Cortex of kidney (tissue), 1 donor: ENCODE measurements at places on chromosomes 5 and 9.

- no peak for DNase-seq
Observed at GRCh38 chr5:173963182-173963838, 25.7 kb upstream of the C5orf47 start.

DNA sequence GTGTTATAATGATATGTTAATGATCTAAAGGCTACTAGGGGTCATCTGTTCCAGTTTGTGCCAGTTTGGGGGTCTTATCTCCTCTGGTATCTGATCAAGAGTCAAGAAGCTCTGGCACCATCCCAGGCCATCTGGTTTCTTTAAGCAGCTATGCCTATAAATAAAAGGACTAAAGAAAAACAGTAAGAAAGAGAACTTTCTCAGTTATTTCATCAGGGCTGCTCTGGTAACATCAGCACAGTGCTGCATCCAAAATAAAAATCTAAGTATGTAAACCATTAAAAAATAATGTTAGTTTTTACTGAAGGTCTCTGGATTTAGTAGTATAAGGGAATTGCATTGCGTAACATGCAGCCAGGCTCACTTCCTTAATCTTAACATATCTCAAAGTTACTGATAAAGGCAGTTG lies 185.0 kb downstream of the NR2F1-AS1 start:
- no peak for DNase-seq

- DNase-seq, result no peak
Observed at GRCh38 chr9:83191154-83191553, 128.2 kb upstream of the RASEF start.

GRCh38 chr5:168165977-168166376 lies 125.5 kb upstream of the WWC1 start:
- no peak for DNase-seq

DNA sequence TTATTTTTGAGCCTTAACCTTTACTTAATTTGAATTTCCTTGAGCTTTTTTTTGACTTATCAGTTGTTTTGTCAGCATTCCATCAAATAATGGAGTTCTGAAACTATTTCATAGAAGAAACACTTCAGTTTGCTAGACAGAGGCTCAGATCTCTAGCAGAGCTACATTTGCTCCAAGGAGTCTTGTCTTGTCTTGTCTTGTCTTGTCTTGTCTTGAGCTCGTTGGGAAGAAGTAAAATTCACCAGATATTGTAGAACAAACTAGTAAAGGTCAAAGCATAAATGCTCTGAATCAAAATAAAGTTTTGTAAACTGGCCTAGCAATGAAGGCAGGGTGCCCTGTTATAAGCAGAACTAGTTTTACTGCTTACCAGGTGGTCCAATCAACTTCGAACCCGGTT lies 33.5 kb downstream of the RAB24 start:
- DNase-seq, result no peak

- no peak for DNase-seq
Observed at GRCh38 chr5:173011566-173011965, 28.0 kb downstream of the ATP6V0E1 start.

- no peak for DNase-seq
Observed at GRCh38 chr9:109967651-109968642, 187.9 kb downstream of the PALM2AKAP2 start.

DNA sequence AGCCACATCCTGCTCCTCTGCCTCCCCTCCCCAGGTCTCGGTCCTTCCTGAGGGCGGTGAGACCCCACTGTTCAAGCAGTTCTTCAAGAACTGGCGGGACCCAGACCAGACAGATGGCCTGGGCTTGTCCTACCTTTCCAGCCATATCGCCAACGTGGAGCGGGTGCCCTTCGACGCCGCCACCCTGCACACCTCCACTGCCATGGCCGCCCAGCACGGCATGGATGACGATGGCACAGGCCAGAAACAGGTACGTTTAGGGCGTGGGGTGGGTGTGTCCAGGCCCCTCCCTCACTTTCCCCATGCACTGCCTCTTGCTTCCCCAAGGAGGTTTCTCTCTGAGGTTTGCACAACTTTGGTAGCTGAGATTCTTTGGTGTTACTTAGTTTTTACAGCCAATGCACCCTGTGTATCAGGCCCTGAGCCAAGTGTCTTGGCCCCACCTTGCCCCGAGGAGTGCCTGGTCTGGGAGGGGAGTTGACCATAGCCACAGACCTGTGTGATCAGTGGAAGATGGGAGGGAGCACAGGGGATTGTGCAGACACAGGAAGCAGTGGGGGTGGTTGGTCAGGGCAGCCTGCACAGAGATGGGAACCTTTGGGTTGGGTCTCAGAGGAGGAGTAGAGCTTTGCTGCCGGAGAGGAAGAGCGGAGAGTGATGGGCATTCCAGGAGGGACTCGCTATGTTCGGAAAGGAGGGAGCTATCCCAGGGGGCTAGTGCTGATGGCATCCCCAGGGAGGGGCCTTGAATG lies 50.8 kb downstream of the GSN start:
- DNase-seq, result no peak

- DNase-seq, result no peak
Observed at GRCh38 chr5:124001036-124001615, 489.1 kb downstream of the CSNK1G3 start.

DNA sequence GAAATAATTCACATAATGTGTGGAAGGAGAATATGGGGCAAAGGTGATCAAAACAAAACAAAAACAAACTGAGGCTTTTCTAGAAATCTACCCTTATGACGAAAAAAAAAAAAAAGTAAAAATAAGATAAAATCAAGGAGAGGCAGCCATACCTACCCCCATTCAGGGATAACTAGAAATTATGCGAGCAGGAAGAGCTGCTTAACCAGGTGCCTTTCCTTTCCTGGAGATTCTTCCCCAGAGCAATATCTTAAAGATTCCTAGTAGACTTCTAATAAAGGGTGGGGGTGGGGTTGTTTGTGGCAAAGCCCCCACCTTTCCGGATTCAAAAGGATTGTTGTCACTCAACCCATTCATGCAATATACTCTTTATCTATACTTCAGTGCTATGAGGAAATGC lies 112.0 kb upstream of the IFNK start:
- DNase-seq, result no peak

DNA sequence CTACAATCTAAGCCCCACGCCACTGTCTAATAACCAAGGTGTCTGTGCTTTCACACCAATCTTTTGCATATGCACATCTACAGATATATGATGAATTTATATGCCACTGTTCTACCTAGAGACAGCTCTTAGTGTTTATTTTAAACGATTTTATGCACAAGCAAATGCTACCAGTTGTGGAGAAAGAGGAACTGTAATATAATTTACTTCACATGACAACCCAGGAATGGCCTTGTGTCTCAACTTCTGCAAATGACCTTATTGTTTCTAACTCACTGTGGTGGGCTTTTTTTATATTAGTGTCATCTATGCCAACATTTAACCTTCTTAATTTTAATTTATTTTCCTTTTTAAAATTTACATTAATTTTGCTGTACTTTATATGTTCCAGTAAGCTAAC lies 531.1 kb upstream of the TLE4 start:
- no peak for DNase-seq

DNA sequence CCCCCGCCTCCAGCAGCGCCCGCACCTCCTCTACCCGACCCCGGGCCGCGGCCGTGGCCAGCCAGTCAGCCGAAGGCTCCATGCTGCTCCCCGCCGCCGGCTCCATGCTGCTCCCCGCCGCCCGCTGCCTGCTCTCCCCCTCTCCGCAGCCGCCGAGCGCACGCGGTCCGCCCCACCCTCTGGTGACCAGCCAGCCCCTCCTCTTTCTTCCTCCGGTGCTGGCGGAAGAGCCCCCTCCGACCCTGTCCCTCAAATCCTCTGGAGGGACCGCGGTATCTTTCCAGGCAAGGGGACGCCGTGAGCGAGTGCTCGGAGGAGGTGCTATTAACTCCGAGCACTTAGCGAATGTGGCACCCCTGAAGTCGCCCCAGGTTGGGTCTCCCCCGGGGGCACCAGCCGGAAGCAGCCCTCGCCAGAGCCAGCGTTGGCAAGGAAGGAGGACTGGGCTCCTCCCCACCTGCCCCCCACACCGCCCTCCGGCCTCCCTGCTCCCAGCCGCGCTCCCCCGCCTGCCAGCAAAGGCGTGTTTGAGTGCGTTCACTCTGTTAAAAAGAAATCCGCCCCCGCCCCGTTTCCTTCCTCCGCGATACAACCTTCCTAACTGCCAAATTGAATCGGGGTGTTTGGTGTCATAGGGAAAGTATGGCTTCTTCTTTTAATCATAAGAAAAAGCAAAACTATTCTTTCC lies 19.3 kb downstream of the CDKN2A start:
- no peak for DNase-seq

GRCh38 chr9:35716230-35716629 lies 15.8 kb downstream of the TLN1 start:
- no peak for DNase-seq

DNA sequence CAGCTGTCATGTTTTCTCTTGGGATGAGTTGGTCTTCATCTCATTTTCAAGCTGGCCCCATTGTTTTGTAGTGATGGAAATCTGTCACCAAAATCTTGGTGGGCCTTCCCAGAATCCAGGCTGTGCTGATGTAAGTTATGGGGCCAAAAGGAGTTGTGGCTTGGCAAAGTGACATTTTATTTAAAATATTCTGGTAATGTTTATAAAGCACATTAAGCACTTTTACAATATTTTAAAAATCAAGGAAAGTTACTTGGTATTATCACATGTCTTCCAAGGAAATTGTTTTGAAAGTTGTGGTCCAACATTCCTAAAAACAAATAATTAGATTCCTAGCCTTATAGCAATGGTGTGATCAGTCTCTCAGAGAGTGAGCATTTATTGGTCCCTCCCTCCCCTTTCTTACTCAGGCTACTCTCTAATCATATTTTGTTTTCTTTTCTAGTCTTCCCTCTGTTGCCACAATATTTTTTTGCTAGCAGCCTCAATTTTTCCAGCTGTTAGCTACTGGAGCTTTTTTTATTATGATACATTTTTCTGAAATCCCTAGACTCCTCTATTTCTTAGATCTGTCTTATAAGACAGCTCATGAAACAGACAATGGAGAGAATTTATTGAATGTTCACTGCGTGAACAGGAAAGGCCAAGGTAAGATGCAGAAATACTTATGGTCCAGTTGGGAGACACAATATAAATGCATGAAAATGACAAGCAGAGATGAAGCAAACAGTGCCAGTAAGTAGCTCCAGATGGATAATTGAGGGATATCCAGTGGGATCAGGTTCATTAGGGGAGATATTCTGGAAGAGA lies 408.1 kb upstream of the ZNF608 start:
- DNase-seq, result no peak

DNA sequence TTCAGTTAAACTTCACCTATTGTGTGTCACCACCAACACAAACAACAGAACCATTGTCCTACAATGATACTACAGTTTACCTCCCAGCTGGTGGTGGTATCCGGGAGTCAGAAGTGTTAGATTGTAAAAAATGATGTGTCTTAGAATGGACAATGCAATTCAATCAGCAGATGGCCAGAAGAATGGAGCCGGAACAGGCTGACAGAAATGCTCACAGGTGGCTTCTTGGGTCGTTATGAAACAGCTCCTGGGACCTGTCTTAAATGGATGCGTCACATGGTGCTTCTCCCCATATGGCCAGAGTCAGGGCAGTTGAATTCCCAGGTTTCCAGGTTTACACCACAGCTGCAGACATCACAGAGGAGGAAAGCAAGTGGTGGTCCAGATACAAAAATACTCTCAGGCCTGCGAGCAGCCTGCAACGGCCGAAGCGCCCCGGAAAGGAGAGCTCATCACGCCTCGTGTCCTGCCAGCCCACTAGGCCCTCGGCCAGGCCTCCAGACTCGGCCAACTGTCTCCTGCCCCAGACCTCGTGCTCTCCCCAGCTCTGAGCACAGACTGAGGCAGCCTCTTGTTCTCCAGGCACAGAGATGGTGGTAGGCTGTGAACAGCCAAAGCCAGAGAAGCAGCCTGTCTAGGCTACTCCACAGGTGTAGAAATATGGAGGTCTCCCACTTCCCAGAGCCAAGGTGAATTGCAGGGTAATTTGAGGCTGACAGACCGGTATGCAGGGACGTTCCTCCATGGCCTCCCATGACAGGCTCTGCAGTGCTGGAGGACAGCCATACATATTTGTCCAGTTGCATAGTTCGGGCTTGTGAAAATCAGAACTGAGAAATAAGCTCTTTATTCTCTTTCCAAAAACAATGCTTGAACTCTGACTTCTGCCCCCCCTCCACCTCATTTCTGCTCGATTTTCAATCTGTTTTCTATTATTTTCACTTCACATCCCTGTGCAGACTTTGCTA lies 98.5 kb upstream of the SPATA31C2 start:
- no peak for DNase-seq

- no peak for DNase-seq
Observed at GRCh38 chr9:123807251-123807650, 122.7 kb downstream of the DENND1A start.

DNA sequence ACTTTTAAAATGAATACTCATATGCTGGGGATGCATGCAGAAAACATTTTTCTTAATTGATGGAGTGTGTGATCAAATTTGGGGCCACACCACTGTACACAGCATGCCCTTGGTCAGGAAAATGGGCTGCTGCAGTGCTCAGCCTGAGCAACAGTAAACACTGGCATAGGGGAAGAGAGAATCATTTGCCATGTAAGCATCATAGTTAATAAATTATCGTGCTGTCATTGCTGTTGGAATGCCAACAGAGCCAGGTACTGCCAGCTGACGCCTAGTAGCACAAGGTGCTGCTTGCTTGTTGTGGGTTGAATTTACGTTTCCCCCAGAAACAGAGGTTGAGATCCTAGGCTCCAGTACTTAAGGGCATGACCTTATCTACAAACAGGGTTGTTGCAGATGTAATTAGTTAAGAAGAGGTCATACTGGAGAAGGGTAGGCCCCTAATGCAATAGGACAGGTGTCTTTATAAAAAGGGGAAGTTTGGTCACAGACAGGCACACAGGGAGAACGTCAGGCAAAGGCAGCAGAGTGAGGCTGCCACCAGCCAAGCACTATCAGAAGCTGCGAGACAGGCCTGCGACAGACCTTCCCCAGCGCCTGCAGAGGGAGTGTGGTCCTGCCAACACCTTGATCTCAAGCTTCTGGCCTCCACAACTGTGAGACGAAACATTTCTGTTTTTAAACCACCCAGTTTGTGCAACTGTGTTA lies 25.3 kb downstream of the DAP start:
- DNase-seq, result no peak

DNA sequence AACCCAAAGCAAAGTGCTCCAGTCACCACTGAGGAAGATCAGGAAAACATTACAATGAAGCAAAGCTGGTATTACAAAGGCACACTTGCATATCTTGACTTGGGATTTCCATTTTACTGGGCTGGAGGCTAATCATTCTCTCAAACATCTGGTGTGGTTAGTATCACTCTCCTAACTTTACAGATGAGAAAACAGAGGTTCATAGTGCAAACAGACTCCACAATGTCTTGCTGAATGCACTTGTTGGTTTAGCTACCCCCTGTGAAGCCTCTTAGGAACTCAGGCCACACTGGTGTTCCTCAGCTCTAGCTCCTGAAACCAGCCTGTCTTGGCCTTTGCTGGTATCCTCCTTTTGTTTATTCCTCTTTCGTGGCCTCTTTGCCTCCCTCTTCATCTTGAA lies 29.5 kb upstream of the SMAD5 start:
- DNase-seq, result no peak

- no peak for DNase-seq
Observed at GRCh38 chr9:121876658-121877271, 216.3 kb downstream of the TTLL11 start.

DNA sequence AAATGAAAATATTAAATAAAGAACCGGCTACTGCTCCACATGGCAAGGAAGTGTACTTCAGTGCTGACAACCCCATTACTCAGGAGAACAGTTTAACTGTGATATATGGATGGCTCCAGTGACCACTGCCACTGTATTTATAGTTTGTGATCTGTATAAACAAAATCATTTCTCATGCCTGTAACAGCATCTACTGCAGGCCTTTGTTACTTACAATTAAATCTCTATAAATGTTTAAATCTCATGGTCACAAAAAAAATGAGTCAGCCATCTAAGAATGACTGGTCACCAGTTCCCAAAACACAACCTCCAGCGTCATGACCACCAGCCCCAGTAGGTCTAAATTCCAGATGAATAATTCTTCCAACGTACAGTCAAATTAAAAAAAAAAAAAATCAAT lies 24.6 kb downstream of the SERINC5 start:
- DNase-seq, result no peak
